ENCODE measurements at places on chromosomes 6 and 20. TPM values are rescaled to one million over a fixed set of nuclear protein-coding genes. Genes with fewer than 3 reads are reported as not detected.
A peak's percentile ranks its signal among the peaks of the same experiment; 100 is the strongest.

GRCh38 chr20:24783631-24784492 is 165.2 kb upstream of the CST7 start:
- DNase-seq = peak; percentile 62

GRCh38 chr6:54655162-54655561 is 191.4 kb upstream of the FAM83B start:
- no peak for DNase-seq

DNA sequence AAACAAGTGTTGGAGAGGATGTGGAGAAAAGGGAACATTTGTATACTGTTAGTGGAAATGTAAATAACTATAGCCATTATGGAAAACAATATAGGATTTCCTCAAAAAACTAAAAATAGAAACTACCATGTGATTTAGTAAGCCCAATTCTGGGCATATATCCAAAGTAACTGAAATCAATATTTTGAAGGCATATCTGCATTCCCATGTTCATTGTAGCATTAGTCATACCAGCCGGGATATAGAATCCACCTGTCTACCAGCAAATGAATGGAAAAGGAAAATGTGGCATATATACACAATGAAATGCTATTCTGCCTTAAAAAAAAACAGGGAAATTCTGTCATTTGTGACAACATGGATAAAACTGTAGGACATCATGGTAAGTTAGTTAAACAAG is 15.3 kb upstream of the C6orf58 start:
- no peak for DNase-seq

- no peak for DNase-seq
Observed at GRCh38 chr6:37653229-37653628, 44.5 kb downstream of the MDGA1 start.

DNA sequence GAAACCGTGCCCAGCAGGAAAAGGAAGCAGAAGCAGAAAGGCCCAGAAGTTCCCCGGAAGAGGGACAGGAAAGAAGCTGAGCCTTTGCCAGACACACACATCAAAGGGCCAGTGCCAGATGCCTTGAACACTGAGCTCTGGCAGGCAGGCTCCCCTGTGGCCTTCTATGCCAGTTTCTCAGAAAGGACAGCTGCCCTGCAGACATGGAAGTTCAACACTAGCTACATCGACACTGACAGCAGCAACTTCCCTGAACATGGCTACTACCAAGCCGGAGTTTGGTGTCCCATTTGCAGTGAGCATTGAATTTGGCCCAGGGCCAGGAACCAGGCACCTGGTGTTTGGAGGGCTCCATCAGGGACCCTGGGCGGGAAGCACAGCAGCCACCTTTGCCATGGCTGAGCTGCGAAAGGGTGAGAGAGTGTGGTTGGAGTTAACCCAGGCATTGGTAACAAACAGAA is 8.0 kb upstream of the RAET1E start:
- DNase-seq = peak; percentile 49

GRCh38 chr6:28330041-28330440 is 5.9 kb downstream of the ZSCAN31 start:
- no peak for DNase-seq

GRCh38 chr20:50001784-50002311 is 19.1 kb downstream of the SNAI1 start:
- DNase-seq = no peak

DNA sequence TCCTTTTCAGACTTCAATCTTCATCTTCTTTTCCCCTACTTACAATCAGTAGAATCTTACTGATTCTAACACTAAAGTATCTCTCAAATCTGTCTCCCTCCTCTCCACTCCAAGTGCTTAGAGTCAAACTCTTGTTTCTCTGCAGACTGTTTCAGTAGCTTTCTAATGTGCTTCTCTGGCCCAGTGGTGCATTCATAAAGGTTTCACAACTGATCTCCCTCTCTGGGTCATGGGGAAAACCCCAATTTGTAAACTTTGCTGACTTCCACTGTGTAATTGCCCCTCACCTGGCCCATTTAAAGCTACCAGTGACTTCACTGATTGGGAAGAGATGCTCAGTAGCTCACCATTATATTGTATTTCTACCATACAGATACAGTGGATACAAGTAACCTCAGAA is 183.6 kb downstream of the FAXC start:
- no peak for DNase-seq

DNA sequence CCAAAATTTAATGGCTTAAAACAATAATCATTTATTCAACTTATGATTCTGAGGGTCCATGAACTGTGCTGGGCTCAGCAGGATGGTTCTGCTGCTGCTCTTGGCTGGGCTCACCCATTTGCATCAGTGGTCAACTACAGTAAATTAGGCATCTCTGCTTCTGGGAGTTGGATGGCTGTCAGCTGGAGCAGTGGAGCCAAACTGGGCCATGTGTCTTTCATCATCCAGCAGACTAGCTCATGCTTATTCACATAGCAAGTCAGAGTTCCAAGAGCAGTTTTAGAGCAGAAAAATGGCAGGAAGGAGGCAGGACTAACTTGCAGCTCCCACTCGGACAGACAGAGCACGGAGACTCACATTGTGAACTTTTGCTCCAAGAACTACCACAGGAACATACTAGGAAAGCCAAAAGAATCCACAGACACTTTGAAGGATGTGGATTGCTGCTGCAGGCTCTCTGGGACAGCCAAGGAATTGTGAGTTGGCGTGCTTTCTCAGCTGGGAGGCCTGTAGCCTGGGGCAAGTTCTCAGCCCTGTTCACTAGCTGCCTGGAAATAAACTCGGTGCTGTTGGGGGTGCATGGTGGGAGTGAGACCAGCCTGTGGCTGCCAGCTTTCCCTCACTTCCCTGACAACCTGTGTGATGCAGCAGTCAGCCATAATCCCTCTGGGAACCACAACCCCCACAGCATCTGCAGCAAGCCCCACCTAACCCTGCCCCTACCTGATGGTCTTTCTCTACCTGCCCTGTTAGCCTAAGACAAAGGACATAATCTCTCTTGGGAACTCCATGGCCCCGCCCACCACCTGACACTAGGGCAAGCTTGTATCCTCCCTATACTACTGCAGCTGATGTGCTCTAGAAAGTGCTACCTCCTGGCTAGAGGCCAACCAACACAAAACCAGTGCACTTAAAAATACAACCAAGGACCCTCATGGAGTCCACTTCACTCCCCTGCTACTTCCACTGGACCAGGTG is 129.0 kb downstream of the JPH2 start:
- DNase-seq = no peak

GRCh38 chr20:48782053-48782452 is 45.7 kb downstream of the PREX1 start:
- DNase-seq = peak; percentile 19

DNA sequence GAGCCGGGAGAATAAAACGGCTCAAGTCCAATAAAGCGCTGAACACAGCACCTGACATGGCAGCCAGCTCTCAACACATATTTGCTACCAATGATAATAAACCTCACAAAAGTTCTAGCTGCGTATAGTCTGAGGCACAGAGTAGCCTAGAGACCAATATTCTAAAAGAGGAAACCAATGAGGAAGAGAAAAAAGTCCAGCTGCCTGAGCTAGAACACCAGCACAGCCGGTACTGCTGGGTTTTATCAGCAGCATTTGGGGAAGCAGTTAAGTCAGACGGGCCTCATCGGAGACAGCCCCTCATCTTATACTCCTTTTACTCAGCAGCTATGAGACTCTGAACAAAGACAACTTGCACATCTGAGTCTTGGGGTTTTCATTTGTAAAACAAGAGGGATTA is 2.4 kb upstream of the RTF2 start:
- DNase-seq = no peak

- peak; percentile 92 for DNase-seq
Observed at GRCh38 chr6:149317644-149318571, at the start of gene TAB2. TAB2 (plus strand) TSS chr6:149317712; CDS start chr6:149369998, 52,286 bp downstream.

- no peak for DNase-seq
Observed at GRCh38 chr6:46989398-46989797, 52.7 kb downstream of the ADGRF1 start.

DNA sequence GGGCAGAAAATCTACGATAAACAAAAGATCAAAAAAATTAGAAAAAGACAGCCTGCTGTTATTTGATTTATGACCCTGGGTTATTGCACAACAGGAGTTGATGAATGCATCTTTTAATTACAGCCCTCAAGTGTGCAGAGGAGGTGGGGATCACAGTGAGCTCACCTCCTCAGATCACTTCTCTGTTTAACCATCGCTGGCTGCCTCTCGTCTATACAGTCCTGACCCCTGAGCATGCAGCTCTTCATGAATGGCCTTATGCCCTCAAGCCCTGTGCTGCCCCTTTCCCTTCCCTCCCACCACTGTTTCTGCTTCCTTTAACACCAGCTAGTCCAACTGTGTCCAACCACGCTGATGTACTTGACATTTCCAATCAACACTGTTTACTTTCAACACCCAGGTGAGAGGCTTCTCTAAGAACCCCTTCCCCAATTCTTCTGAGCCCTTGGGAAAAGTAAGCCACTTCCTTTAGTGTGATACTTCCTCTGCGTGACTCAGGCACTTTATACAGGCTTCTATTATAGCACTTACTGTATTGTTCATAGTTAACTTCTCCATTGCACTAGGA is 60.6 kb upstream of the RIPOR2 start:
- DNase-seq = no peak

GRCh38 chr6:93323630-93324029 is 95.7 kb downstream of the EPHA7 start:
- no peak for DNase-seq

- DNase-seq = no peak
Observed at GRCh38 chr6:155311086-155311485, 3.2 kb downstream of the TFB1M start.

DNA sequence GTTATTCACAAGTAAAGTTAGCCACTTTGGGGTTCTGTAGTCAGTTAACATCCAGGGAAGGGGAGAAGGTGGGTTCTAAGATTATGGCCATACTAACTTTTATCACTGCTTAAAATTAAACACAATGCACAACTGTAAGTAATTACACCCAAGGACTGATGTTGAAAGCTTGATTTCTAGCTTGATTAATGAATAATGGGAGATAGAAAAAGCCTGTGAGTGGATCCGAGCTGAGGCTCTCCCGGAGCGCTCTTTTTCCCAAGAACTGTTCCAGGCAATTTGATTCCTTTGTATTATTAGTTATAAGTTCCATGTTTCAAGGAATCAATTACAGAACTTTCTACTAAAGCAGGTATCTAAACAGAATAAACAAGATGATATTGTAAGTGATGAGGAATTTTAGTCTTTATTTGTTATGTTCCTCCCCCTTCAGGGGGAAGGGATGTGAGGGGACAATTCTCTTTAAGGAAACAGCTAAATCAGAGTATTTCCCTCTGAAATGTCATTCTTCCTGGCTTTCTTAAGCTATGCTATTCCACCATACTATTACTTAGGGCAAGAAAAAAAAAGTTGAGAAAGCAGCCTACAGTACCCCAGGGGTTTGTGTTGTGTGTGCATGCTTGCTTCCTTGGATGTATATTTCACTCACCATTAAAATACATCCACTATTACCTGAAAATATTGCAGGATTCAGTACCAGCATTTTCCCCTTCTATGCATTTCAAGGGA is 3.8 kb downstream of the TSHZ2 start:
- no peak for DNase-seq

DNA sequence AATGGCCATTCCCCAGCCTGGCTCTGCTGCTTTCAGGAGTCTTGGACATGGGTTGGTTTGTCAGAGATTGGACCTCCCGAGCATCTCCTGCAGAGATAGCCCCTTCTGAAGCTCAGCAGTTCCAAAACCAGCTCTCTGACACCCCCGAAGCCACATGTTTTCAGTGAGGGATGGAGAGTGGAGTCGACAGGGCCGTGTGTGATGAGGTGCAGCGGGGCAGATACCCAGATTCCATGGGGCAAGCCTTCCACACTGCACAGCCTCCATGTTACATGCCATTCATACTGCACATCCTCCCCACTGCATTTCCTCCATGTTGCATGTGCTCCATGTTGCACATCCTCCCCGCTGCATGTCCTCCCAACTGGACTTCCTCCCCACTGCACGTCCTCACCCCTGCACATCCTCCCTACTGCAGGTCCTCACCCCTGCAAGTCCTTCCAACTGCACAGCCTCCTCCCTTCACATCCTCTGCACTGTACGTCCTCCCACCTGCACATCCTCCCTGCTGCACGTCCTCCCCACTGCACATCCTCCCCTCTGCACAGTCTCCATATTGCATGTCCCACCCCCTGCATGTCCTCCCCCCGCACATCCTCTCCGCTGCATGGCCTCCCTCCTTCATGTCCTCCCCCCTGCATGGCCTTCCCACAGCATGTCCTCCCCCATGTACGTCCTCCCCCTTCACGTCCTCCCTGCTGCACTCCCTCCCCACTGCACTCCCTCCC is 112.2 kb downstream of the SYNDIG1 start:
- DNase-seq = no peak

- peak; percentile 41 for DNase-seq
Observed at GRCh38 chr20:41169791-41170351, 32.5 kb downstream of the PLCG1 start.

DNA sequence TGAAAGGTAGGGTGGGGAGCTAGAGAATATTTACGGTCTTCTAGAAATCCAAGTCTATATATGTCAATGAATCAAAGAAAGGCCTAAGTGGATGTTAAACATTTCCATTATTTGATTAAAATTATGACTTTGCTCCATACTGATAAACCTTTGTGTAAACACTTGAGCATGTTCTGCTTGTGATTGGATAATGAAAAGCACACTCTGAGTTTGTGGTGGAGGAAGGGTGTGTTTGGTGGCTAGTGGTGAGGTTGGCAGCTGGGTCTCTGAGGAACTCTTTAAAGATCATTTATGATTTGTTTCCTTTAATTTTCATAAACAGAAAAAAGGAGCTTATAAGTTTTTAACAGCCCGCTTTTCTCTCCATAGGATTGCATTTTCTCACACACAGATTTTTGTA is 84.7 kb downstream of the RFPL4B start:
- DNase-seq = no peak

DNA sequence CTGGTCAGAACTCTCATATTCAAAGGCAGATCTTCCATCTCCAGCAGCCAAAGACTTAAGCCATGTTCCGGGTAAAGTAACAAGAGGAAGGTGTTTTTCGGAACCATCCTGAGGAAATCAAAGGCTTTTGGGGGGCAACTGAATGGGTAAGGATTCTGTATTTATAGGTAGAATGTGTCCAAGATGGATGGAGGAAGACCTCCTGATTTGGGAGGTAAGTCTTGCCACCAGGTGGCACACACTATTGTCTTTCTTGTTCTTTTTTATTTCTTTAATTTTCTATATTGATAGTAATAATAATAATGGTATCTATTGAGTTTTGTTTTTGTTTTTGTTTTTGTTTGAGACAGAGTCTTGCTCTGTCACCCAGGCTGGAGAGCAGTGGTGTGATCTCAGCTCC is 53.0 kb upstream of the UBR2 start:
- no peak for DNase-seq

- no peak for DNase-seq
Observed at GRCh38 chr6:49764571-49765236, 20.5 kb upstream of the CRISP3 start.

Gene SLC22A2
- total RNA-seq = not detected

Gene OR2B6
- not detected for total RNA-seq

Gene PPIL4
- 30.7 TPM for total RNA-seq

Gene POPDC3
- total RNA-seq = not detected

Gene ZNF165
- total RNA-seq = 0.60 TPM

Gene DAAM2
- 95.1 TPM for total RNA-seq

Gene ZFAND3
- 53.8 TPM for total RNA-seq

Gene PHACTR1
- 33.1 TPM for total RNA-seq

Gene SLC32A1
- total RNA-seq = not detected
